Naive thymus-derived CD8-positive, alpha-beta T cell (primary cell): ENCODE measurements at places on chromosomes 6 and 20. TPM values are rescaled to one million over a fixed set of nuclear protein-coding genes. Genes with fewer than 3 reads are reported as not detected.

Gene OR2J3
- not detected for total RNA-seq

Gene POU5F1
- total RNA-seq: 0.85 TPM

Gene CLIC5
- 1.9 TPM for total RNA-seq

Gene PRSS35
- total RNA-seq: not detected

Gene IP6K3
- total RNA-seq: not detected

Gene PAK5
- total RNA-seq: not detected

Gene RAB44
- total RNA-seq: not detected

Gene MACROD2
- total RNA-seq: 1.1 TPM

Gene DPPA5
- not detected for total RNA-seq

Gene AIF1
- total RNA-seq: 27.3 TPM

Gene FNDC11
- 0.36 TPM for total RNA-seq

Gene CD93
- 0.11 TPM for total RNA-seq

Gene RREB1
- total RNA-seq: 47.1 TPM

Gene ACOT8
- total RNA-seq: 29.6 TPM

Gene RIPPLY2
- not detected for total RNA-seq

Gene HSPA1B
- 42.2 TPM for total RNA-seq

Gene TINAG
- not detected for total RNA-seq

Gene SNAP91
- total RNA-seq: not detected

Gene ABHD16B
- not detected for total RNA-seq

Gene HAO1
- total RNA-seq: not detected

Gene PLEKHG1
- total RNA-seq: 4.5 TPM

Gene CALHM5
- not detected for total RNA-seq

Gene TPBG
- not detected for total RNA-seq

Gene GABRR2
- total RNA-seq: 1.2 TPM

Gene XKR7
- total RNA-seq: not detected

Gene VIP
- not detected for total RNA-seq

Gene HTR1B
- total RNA-seq: not detected

Gene NELFE
- total RNA-seq: 41.7 TPM

Gene NKAIN2
- total RNA-seq: not detected

Gene BPIFB2
- not detected for total RNA-seq

Gene EMILIN3
- total RNA-seq: not detected
